NCI-H1436 treated with DMSO at 0.1 percent for 48 hours (cell line): ENCODE measurements at places on chromosomes 1 and 21.

- no peak for DNase-seq
Observed at GRCh38 chr1:36506276-36506920, 23.7 kb upstream of the CSF3R start.

GRCh38 chr1:110264430-110264829 lies 54.3 kb downstream of the KCNC4 start:
- no peak for DNase-seq

- no peak for DNase-seq
Observed at GRCh38 chr1:65509912-65510680, 89.6 kb downstream of the LEPR start.

DNA sequence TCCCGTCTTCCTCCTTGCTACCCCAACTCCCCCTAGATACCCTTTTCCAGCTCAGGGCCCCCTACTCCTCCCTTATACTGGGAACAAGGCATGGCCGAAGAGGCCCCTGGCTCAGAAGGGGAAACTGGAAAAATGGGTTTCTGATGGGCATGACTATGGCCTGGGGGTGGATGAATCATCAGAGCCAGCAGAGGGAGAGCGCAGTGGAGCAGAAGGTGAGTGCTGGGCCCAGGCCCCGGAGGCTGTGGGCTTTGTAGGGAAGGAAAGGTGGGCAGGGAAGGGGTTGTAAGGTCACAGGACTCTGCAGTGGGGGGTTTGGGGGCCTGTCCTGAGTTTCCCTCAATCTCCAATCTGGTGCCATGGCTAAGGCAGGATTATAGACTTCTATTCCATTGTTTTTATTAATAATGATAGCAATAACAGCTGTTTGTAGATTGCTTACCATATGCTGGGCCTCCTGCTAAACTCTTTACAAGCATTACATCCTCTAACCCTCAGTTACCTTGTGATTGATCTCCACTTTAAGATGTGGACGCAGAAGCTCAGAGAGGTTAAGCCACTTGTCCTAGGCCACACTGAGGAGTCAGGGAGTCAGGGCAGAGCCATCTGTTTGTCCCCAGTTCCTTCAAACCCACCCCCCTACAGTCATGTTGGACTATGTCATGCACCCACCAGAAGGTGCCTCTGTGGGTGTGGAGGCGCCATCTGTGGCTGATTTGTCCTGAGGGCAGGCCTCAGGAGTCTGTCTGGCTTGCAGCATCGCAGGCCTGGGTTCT lies 36.2 kb upstream of the ZNF362 start:
- no peak for DNase-seq

DNA sequence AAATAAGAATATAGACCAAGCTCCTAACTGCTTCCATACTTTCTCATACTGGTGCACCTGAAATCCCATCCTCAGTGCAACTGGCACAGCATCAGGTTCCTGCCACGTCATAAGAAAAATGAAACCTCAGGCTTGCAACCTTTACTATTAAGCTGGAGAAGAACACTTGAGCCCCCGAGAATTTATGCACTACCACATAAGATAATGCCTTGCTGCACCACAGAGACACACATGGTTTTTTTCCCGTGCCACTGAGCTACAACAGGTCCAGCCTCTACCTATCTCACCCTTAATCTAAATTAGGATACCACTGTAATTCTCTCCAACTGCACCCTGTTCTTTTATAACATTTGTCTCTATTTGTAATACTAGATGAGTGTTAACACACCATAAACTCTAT lies 174.5 kb downstream of the DENND1B start:
- DNase-seq = peak; percentile 40

DNA sequence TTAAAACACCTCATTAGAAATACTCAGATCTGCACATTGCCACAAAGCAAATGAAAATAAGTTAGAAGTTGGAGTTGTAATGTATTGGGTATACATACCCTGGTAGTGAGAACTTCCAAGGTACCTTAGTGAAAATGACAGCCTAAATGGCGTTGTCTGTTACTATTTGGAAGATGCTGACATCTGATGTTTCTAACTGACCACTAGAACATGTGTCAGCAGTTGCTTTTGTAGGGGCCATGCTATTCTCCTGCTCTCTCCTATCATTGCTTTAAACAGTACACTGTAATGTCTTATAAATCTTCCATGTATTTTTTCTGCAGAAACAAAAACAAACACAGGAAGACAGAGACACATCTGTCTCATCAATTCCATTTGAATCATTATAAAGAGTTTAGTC lies 40.1 kb downstream of the LAMC1 start:
- no peak for DNase-seq

DNA sequence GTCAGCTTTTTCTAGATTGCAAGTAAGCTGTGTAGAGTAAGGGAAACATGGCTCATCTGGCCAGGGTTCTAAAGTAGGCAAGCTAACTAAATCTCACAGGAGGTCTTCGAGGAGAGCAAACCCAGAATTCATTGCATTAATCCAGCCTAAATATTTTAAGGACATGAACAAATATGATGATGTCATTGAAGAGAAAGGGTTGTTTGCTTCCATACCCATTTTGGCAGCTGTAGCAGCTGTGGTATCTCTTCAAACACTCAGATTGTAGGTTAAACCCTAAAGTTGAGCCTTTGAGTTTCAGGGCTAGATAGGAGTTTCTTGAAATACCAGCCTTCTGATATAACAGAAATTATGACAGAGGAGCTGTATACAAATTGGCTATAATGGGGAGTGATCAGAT lies 200.5 kb upstream of the C1orf105 start:
- no peak for DNase-seq

DNA sequence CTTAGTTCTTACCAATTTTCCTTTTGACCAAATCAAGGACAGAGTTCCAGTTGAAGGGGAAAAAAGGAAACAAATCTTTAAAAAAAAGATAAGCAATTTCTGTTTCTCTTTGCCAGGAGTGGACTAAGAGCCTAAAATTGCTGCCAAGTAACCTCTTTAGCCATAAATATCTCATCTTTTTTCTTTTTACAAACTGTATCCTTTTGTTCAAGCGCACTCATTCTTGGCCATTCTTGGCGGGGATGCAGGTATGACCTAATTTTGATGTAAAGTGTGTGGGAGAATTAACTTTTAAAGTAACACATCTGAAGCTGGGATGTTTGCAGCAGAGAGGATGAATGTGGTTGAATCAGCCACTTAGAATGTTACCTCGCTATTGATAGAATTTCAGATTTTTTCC lies 13.4 kb upstream of the KIF1B start:
- DNase-seq = no peak

DNA sequence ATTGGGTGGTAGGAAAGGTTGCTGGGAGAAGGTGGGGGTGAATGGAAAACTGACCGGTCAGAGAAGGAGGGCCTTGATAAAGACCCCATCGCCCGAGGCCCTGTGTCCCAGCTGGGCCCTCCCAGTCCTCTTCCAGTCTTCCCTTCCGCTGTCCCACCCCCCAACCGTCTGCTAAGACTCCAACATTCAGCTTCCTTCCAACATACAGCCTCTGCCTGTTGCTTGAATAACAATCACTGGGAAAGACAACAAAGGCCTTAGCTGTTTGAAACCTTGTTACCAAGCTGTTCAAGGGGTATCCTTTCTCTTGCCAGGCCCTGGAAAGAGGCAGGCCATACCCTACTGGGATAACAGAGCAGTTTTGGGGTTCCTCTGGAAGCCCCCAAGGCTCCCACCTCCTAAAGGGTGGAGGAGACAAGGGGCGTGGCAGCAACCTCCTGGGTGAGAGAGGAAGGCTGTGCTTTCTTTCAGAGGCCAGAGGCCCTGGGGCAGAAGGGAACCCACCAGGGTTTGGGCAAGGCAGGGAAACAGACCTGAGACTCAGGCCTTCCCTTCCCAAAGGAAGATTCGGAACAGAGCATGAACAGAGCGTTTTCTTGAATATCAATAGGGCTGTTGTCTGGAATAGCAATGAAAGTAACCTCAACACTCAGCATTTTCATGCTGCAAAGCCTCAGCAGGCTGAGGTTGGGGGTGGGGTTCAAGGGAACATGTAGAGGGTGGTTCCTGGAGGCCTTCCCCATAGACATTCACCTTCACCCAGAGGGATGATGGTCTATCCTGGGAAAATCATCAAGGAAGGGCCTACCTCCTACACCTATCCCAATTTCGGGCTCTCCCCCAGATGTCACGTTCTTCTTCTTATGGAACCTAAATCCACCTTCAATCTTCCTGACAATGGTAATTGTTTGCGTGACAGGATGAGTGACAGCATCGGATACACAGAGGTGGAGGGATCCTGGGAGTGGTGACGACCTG lies 4.1 kb downstream of the ETNK2 start:
- no peak for DNase-seq

DNA sequence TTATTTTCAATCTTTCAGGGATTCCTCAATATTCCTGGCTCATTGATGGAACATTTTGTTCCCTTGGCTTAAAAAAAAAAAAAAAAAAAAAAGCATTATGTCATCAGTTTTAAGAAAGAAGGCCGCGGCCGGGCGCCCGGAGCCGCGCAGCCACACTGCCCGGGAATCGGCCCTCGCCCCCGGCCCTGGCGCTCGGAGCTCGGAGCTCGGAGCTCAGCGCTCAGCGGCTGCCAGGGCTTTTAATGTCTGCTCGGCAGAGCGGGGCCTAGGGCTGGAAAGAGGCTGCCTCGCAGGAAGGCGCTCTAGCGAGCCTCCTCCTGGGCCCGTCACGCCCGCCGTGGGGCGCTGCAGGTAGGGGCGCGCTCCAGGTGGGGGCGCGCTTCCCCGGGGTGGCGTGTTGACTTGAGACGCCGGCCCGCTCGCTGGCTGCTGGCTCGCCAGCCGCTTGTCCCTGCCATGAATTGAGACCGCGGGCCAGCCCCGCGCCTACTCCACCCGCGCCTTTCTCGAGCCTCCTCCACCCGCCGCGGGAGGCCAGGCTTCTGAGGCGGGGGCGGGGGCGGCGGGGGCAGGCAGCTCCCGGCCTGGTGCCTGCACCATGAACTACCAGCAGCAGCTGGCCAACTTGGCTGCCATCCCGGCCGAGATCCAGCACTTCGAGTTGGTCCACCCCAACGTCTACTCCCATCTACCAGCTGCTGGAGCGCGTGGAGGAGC lies 5.4 kb upstream of the TDRD5 start:
- DNase-seq = no peak

DNA sequence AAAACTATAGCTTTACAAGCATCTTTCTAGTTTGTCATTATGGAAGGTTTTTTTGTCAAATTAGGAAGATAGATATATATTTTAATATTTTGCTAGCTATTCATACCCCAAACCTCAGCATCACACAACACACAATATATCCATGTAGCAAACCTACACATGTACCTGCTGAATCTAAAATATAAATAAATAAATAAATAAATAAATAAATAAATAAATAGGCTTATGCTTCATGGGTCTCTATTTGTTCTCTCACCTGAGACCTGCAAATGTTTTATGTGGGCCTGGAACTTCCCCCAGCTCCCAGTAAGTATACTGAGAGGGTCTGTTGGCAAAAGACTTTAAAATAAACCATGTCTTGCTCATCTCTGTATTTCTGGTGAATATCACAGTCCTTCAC lies 147.4 kb upstream of the BEND5 start:
- DNase-seq = no peak

GRCh38 chr1:160767395-160768294 lies 28.3 kb upstream of the LY9 start:
- DNase-seq = no peak

GRCh38 chr1:43340559-43340958 lies 2.9 kb downstream of the MPL start:
- DNase-seq = no peak

DNA sequence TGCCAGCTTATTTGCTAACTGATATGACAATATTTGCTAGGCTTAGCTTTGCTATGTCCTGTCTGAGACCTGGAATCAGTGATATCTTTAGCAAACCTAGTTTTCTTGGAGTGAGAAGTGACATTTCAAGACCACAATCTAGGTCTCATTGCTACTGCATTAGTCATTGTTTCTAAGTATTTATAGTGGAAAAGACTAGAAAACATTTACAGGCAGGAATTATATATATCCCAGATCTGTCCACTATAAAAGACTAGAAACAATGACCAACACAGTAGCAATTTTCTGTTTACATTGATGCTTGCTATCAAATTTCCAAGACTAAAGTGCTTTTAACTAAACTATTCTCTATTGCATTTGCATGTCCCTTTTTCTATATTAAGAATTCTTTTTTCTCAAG lies 5.0 kb upstream of the RGS18 start:
- no peak for DNase-seq

DNA sequence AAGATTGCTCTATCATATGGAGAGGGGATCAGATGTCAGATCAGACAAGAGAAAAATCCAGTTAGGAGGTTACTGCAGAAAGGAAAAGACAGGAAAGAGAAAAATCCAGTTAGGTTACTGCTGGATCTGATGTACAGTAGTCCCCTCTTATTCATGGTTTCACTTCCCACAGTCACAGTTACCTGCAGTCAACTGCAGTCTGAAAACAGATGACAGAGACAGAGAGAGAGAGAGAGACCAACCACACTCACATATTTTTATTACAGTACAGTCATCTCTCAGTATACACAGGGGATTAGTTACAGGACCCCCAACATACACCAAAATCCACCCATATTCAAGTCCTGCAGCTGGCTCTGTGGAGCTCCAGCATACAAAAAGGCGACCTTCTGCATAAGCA lies 29.3 kb downstream of the NUP133 start:
- DNase-seq = no peak

DNA sequence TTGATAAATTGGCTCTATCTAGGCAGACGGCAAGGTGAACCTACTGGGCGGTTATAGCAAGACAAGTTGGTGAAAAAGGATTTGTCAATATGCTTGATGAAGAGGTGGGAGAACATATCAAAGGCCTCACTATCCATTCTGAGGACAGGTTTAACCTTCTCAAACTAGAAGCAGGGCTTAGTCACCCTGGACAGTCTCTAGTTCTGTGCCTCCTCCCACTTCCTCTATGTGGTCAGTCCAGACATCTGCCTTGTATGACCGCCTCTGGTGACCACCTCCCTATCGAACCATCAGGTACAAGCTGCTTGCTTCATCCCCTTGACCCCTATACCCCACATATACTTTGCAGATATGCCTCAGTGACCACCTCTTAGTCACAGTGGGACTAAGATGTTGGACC lies 2.3 kb upstream of the SCYL3 start:
- DNase-seq = no peak

DNA sequence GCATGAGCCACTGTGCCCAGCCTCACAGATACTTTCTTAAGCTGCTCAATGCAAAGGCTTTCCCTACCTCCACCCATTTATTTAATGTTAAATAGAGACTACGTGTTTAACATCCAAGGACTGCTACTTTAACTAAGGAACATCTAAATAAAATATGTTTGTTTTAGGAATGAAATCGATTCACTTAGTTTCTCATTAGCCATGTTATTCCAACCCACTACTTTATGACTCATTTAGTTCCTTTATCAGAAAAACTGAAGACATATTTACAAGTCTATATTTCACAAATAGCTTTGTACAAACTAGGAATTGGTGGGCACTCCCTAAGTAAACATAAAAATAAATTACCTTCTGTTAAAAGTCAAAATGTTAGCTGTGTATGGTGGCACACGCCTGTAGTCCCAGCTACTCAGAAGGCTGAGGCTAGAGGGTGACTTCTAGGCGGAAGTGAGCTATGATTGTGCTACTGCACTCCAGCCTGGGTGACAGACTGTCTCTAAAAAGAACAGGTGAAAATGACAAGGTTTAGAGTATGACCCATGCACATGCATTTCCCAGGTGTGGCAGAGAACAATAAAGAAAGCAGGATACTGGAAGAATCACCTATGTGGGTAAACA lies 39.9 kb upstream of the AK4 start:
- DNase-seq = no peak

GRCh38 chr1:165905853-165906252 lies 78.4 kb downstream of the UCK2 start:
- no peak for DNase-seq
